ENCODE measurements at places on chromosomes 3 and 15.

- DNase-seq: peak; percentile 62
Observed at GRCh38 chr3:39150803-39151631, 2.4 kb downstream of the CSRNP1 start.

DNA sequence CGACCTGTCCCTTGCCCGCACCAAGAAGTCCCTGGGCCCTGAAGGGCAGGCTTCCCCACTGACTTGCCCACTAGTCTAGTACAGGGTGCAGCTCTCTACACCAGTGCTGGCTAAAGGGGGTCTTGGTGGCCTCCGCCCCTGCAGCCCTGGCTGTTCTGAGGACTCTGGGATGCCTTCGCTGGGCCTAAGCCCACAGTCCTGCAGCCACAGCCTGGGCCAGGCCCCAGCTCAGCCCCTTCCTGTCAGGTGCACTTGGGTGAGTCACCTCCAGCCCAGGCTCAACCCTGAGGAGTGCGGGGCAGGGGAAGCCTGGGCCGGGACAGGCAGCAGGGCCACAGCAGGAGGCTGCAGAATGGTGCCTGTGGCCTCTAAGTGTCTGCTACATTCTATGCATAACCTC, 971 bp downstream of the C3orf22 start:
- no peak for DNase-seq

DNA sequence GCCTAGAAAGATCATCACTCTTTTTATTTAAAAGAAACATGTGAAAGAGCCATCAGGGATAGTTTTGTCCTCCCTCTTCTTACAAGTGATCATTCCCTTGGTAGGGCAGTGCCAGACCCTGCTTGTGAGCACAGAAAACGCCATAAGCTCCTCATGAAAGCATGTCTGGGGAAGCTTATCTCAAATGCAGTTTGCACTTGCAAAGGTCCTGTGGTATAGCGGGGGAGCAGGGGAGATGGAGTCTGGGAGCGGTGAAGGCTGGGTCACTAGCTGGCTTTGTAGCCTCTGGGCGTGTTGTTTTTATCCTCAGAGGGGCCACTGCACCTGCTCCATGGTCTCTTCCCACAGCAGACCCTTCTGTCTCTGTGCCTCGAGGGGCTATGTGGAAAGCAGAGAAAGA, 141.9 kb downstream of the IGF1R start:
- DNase-seq: no peak

- DNase-seq: no peak
Observed at GRCh38 chr15:74406992-74407705, 26.6 kb downstream of the SEMA7A start.

GRCh38 chr15:37046876-37047614, 53.3 kb downstream of the MEIS2 start:
- no peak for DNase-seq

DNA sequence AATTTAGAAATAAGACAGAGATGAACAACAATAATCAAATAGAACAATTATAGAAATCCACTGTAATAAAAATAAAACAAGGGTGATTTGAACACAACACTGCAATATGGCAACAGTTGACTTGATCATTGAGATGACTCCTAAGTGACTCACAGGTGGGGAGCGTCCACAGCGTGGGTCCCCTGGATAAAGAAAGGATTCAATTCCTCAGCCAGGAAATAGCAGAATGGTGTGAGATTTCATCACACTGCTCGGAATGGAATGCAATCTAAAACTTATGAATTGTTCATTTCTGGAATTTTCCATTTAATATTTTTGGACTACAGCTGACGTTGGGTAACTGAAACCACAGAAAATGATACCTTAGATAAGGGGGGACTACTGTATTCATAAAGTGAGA, 82.0 kb downstream of the CNTN3 start:
- no peak for DNase-seq

DNA sequence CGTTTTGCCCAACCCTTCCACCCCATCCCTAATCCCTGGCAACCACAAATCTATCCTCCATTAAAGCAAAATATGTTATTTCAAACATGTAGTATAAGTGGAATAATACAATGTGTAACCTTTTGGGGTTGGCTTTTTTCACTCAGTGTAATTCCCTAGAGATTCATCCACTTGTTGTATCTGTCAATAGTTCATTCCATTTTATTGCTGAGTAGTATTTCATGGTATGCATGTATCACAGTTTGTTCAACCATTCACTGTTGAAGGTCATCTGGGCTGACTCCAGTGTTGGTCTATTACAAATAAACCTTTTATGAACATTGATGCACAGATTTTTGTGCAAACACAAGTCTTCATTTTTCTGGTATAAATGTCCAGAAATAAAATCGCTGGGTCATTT, 38.8 kb downstream of the BSN start:
- DNase-seq: no peak

GRCh38 chr15:56913241-56913640, 5.2 kb upstream of the TCF12 start:
- no peak for DNase-seq

DNA sequence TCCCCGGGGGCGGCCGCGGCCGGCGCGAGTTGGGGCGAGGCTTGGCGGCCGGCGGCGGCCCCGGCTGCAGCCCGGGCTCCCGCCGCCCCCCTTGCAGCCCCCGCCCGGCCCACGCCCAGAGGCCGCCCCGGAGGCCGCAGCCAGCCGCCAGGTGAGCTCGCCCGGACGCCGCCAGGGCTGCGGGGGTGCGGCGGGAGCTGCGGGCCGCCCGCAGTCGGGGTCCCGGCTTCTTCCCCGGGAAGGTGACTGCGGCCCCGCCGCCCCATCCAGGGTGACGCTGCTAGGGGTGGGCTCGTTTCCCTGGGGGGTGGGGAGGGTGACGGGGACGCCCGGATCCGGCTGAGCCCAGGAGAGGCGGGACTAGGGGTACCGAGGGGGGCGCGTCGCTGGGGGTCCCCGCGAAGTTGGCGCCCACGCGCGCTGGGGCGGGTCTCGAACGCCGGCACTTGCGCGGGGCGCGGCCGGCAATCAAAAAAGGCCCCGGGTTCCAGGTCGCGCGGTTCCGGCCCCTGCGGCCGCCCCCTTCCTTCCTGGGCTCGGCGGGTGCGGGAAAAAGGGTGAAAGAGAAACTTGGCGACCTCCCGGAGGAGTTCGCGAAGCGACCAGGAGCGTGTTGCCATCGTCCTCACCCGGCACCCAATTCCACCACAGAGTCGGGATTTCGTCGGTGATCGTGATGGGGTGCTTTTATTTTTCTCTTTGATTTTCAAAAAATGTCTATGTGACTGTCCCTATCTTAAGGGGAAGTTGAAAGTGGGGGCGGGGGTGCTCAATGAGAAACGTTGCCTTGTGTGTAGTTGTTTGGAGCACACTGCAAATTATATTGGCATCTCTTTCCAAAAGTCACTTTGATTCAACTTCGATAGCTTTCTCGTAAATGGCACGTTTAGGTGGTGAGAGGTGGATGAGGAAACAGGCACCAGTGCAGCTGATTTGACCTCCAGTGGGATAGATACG, 619 bp downstream of the ATXN7 start:
- DNase-seq: peak; percentile 39

DNA sequence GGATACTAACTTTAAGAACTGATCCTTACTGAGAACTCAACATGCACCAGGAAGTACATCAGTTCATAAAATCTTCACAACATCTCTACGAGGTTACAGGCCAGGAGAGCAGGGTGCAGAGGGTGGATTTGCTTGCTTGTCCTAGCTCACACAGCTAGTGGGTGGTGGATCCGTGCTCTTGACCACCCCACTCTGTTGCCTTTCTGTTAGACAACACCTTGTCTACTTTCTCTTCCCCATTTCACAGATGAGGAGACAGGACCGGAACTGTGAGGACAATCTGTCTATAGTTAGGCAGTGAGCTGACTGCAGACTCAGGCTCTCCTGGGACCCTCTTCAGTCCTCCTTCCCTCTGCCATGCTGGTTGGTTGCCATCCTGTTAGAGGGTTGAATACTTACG, 221.7 kb upstream of the TLE3 start:
- no peak for DNase-seq

DNA sequence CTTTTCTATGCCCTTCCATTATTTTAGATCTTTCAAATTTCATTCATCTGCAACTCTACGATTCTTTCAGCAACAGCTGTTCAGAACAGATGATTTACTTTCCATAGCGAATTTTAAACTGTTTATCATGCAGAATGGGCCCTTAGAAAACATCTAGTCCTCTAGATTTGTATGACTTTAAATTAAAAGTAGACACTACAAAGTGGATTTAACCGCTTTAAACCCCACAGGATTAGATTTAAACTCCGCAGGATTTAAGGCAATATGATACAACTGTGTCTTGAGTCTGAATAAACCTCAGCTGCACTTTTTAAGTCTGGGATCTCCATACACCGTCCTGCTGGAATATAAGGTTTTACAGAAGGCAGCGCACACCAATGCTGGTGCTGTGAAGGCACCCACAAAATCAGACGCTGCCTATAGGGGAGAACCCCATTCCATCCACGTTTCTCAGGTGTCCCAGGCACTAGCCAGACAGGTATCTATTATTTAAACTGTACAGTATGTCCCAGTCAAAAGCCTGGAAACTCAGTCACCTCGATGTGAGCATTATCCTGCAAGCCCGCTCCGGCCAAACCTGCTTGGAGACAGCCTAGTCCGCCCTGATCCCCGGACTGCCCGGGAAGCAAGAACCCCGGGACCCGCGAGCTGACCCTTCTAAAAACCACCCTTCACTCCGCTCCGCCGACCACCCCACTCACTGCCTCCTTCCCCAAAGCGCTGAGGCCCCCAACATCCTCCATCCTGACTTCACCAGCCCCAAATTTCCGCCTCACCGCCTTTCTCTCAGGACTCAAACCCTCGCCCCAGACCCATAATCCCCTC, 768 bp downstream of the ANO10 start:
- no peak for DNase-seq

GRCh38 chr3:131033480-131034080, 6.9 kb downstream of the NEK11 start:
- DNase-seq: no peak

DNA sequence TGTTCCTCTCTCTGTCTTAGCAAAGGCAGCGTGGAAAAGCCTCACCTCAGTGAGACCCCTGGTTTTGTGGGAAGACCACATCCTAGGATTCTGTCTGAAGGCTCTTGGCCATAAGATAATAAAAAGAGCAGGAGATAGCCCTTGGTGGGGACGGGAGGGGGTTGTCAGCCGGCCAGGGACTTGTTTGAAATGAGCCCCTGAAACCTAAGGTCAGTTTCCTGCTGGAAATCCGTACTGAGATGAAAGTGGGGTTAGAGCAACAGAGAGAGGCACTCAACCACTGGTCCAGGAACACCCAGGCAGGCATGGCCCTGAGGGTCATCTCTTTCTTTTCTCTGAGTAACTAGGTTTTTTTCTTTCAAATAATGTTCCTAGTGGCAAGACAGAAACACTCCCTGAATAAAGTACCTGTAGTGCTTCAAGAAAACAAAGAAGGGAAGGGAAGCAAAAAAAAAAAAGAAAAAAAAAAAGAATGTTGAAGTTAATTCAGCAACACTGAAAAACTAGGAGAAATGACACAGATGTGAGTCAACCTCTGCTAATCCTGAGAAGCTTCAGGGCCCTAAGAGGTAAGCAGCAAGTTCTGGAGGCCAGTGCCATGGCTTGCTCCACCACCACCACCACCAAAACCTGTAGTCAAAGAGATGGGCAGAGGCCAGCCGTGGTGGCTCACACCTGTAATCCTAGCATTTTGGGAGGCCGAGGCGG, 3.2 kb downstream of the ITGB5 start:
- DNase-seq: no peak

DNA sequence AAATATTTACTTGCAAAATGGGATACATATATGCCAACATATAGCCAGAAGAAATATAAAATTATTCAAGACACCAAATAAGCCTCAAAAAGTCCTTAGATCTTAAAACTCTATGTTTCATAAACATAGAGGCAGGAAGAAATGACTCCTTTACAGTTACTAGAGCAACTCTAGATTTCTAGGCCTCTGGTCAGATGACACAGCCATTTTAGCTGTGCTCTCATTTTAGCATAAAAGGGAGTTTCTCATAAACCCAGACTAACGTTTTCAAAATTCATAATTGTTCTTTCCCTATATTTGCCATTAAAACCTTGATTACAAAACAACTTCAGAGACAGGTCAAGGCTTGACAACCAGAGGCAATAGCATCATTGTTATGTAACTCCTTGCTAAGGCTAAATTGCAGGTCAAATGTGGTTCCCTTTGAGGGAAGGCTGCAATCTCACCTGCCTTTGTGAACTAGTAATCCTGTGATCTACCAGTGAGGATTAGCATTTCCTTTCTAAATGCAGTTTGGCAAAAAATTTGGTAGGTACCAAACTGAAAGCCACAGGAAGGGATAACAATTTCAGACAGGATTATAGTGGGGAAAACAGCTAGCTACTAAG, 8.2 kb downstream of the THOC7 start:
- DNase-seq: no peak

- DNase-seq: no peak
Observed at GRCh38 chr15:78372880-78373279, 32.7 kb downstream of the CRABP1 start.

GRCh38 chr15:78407608-78408354, 30.2 kb upstream of the IREB2 start:
- no peak for DNase-seq

GRCh38 chr3:20852712-20853111, 666.7 kb upstream of the SGO1 start:
- DNase-seq: no peak

DNA sequence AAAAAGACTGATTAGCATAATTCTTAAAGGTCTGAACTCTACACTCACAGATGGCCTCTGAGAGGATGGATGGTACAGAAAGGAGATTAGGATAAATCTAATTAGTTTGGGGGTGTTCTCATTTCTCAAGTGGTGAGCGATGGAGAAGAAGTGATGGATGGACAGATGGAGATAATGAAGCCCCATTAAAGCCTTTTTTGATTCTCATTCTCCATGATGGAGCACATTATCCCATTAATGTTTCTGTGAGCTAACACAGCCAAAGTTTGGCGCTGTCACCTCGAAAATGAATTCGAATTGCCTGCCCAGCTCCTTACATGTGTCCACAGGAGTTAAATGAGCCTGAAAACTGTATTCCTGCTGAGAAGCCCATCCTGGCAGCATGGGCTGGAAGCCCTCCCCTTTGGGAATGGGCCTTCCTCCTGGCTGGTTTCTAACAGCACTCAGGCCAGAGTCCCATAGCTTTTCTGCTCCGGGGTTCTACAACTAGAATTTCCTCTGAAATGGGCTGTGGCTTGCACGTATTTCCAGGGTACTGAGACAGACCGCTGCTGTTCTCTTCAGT, 726.0 kb upstream of the CFAP20DC start:
- DNase-seq: no peak

GRCh38 chr3:10280177-10280529, 12.6 kb downstream of the GHRL start:
- DNase-seq: no peak

Measured in stimulated activated CD8-positive, alpha-beta memory T cell treated with anti-CD3 and anti-CD28 coated beads, Interleukin-7, amount 100 ng/mL, for 48 hours (primary cell).